ENCODE measurements at places on chromosomes 2 and 18.
A peak's percentile ranks its signal among the peaks of the same experiment; 100 is the strongest.

DNA sequence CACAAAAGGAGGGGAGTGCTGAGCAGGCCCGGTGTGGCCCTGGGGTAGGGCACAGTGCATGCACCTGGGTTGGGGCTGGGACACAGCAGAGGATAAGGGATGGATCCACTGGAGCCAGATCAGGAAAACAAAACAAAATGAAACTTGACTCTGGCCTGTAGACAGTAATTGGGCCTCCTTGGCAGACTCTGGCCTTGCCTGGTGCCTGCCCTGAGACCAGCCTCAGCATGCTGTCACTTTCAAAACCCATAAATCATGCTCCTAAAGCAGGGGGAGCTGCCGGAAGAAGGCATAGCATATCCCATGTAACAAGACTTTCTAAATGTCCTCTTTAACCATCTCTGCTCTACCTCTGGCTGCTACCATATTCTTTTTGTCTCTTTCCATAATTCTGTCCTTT, 61.1 kb upstream of the IGFBP5 start:
- no peak for DNase-seq
- H3K27ac ChIP-seq = no peak overlapping the region
- no peak overlapping the region for H3K4me3 ChIP-seq
- H3K27me3 ChIP-seq = no peaks in the 10 kb centered on the region
- no peaks in the 10 kb centered on the region for H3K4me1 ChIP-seq

GRCh38 chr2:117621326-117621725, 193.2 kb upstream of the DDX18 start:
- H3K36me3 ChIP-seq = no peaks in the 10 kb centered on the region
- DNase-seq = no peak
- H3K4me1 ChIP-seq = no peaks in the 10 kb centered on the region

GRCh38 chr18:51164342-51164741, 33.1 kb downstream of the MEX3C start:
- H3K36me3 ChIP-seq = no peaks in the 10 kb centered on the region
- no peak overlapping the region for H3K4me3 ChIP-seq
- no peak for DNase-seq
- no peaks in the 10 kb centered on the region for H3K4me1 ChIP-seq
- H3K27me3 ChIP-seq = no peaks in the 10 kb centered on the region
- H3K27ac ChIP-seq = no peak overlapping the region

DNA sequence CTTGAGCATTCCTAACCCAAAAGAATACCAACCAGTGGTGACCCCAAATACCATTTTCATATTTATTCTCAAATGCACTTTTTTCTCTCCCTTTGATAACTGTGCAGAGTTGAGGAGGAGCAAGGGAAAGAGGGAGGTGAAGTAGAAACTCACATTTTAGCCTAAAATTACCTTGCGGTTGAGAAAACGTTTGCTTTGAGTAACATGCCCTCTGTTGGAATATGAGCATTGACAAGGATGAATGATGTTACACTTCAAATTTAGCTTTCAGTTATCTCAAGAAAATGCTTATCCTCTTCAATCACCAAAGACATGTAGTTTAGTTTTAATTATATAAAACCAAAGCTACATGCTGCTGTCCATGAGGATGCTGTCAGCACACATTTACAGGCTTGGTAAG, 2.4 kb downstream of the GRP start:
- no peaks in the 10 kb centered on the region for H3K36me3 ChIP-seq
- no peak overlapping the region for H3K4me3 ChIP-seq
- DNase-seq = no peak
- H3K27ac ChIP-seq = no peak overlapping the region
- peaks cover 48% of the 10 kb centered on the region for H3K27me3 ChIP-seq

GRCh38 chr2:167940346-167940725, 307.1 kb downstream of the STK39 start:
- no peak overlapping the region for H3K27ac ChIP-seq
- DNase-seq = no peak
- H3K36me3 ChIP-seq = no peaks in the 10 kb centered on the region

- no peak overlapping the region for H3K27ac ChIP-seq
- H3K4me1 ChIP-seq = no peaks in the 10 kb centered on the region
- H3K4me3 ChIP-seq = no peak overlapping the region
Observed at GRCh38 chr18:78610179-78610578, 369.4 kb upstream of the SALL3 start.

GRCh38 chr2:183035298-183035953, 2.8 kb downstream of the NCKAP1 start:
- peaks cover 92% of the 10 kb centered on the region for H3K27me3 ChIP-seq
- no peak overlapping the region for H3K27ac ChIP-seq
- peaks cover 10% of the 10 kb centered on the region for H3K4me1 ChIP-seq
- H3K4me3 ChIP-seq = no peak overlapping the region
- no peaks in the 10 kb centered on the region for H3K36me3 ChIP-seq
- DNase-seq = no peak

DNA sequence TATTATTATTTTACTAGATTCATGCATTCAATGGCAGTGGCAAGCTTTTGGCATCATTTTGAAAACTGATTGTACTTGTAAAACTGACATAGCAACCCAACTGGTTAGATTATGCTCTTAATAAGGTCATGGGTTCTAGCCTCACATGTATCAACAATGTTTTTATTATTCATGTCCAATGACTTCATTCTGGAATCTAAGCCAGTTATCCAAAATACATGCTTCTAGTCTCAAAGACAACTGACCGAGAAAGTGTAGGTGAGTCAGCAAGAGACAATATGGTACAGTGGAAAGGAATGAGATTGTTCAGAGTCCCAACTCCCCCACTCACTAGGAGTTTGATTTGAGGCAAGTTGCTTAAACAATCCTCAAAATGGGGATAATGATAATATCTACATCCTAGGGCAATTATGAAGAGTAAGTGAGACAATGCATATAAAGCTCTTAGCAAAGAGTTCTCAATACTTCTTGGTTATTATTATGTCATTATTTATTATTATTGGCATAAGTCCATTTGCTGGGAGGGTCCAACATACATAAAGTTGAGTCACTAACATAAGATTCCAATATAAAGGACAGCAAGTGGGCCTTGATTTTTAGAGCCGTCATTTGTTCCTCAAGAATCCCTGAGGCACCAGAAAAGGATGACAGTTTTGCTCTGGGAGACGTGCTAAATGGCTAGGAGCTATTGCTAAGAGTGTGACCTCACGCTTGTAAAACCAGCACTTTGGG, 99.4 kb downstream of the NEB start:
- DNase-seq = no peak
- no peak overlapping the region for H3K27ac ChIP-seq
- no peaks in the 10 kb centered on the region for H3K27me3 ChIP-seq
- no peaks in the 10 kb centered on the region for H3K36me3 ChIP-seq

DNA sequence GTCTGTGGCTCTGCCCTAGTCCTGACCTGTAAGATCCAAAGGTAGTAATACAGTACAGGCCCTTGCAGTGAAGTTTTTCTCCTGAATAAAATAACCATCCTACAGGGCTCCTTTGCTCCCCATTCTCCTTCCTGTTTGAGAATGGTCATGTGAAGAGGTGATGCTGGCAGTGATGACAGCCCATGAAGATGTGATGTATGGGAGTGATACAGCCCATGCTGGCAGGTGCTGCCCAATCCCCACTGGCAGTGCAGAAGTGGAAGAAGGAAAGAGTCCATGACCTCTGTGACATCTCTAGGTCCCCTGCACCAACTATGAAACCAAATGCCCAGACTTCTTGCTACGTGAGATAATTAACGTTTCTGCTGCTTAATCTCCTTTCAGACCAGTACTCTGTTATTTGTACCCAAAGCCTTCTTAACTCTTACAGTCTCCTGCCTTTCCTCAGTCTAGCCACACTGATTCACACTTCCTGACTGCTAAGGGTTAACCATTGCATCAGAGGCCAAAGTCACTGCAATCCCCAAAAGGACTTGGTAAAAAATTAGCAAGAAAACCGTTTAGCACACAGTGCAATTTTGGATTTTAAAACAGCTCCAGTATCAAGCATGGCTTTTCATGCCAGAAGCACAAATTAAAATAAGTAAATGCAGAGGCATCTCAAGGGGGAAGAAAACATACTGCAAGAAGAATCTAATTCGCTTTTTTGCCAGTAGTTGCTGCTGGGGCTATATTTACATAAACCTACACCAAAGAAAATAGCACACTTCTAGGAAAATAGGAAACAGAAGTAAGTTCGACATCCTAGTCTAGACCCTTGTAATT, 98.0 kb downstream of the STK39 start:
- H3K27me3 ChIP-seq = no peaks in the 10 kb centered on the region
- peak overlapping the region; percentile 39 for H3K4me3 ChIP-seq
- H3K4me1 ChIP-seq = peaks cover 46% of the 10 kb centered on the region
- DNase-seq = peak; percentile 49
- peak overlapping the region; percentile 69 for H3K27ac ChIP-seq

DNA sequence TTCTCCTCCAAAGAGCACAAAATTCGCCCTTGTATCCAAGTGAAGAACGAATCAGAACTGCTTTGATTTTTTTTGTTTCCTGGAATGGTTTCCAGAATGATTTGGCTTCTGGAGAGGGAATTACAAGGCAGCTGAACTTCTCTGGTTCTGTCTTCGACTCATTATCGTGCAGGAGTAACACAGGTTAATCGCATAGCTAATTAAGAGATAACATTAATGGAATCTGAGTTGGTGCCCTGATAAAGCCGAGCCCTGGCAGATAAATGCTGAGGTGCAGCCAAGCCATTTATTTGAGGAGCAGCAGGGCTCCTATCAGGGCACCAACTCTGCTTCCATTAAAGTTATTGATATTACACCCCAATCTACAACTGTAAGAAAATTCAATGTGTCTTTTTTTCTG, 433.7 kb downstream of the ZNF521 start:
- no peak overlapping the region for H3K27ac ChIP-seq
- H3K4me1 ChIP-seq = no peaks in the 10 kb centered on the region
- no peaks in the 10 kb centered on the region for H3K27me3 ChIP-seq
- H3K36me3 ChIP-seq = no peaks in the 10 kb centered on the region
- no peak overlapping the region for H3K4me3 ChIP-seq

DNA sequence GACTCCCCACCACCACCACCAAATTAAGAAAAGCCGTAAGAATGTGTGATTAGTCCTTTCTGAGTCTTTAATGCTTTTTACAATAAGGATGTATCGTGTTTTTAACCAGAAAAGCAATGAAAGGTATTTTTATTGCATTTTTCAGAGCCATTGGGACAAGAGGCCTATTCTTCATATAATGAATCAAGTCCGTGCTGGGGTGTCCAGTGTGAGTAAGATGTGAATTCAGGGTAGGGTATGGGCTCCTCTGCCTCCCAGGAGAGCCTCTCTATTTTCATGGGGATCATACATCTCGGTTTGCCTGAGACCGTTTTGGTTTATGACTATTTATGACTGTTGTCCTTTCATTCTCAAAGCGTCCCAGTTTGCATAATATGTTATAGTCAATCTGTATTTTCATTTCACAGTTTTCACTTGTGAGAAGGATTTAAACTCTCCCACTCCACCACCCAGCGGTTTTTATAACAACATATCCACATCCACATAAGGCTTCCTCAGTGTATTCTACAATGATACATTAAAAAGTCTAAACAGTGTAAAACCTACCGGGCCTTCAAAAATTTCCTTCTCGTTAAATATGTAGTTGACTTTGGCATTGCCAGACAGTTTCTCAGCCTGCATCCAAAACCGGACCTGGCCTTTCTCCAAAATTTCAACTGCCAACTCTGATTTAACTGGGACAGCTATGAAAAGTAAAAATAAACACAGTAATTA, 80.8 kb upstream of the LPIN2 start:
- no peaks in the 10 kb centered on the region for H3K36me3 ChIP-seq
- DNase-seq = no peak
- H3K27ac ChIP-seq = no peak overlapping the region
- H3K4me1 ChIP-seq = no peaks in the 10 kb centered on the region
- H3K4me3 ChIP-seq = no peak overlapping the region

DNA sequence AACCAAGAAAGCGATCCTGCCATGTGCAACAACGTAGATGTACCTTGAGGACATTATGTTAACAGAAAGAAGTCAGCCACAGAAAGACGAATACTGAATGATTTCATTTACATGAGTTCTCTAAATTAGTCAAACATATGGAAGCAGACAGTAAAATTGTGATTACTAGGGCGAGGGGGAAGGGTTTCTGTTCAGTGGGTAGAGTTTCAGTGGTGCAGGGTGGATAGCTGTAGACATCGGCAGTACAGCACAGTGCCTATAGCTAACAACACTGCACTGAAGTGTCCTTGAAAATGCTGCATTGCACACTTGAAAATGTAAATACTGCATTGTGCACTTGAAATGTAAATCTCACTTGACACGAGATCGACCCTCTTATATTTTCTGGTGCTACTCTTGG, 275.3 kb downstream of the GALR1 start:
- H3K27me3 ChIP-seq = no peaks in the 10 kb centered on the region
- H3K27ac ChIP-seq = no peak overlapping the region
- peaks cover 6% of the 10 kb centered on the region for H3K4me1 ChIP-seq
- no peak overlapping the region for H3K4me3 ChIP-seq

- no peak for DNase-seq
- no peaks in the 10 kb centered on the region for H3K27me3 ChIP-seq
- no peak overlapping the region for H3K4me3 ChIP-seq
- H3K27ac ChIP-seq = no peak overlapping the region
Observed at GRCh38 chr2:176328149-176328548, 58.9 kb downstream of the MTX2 start.

DNA sequence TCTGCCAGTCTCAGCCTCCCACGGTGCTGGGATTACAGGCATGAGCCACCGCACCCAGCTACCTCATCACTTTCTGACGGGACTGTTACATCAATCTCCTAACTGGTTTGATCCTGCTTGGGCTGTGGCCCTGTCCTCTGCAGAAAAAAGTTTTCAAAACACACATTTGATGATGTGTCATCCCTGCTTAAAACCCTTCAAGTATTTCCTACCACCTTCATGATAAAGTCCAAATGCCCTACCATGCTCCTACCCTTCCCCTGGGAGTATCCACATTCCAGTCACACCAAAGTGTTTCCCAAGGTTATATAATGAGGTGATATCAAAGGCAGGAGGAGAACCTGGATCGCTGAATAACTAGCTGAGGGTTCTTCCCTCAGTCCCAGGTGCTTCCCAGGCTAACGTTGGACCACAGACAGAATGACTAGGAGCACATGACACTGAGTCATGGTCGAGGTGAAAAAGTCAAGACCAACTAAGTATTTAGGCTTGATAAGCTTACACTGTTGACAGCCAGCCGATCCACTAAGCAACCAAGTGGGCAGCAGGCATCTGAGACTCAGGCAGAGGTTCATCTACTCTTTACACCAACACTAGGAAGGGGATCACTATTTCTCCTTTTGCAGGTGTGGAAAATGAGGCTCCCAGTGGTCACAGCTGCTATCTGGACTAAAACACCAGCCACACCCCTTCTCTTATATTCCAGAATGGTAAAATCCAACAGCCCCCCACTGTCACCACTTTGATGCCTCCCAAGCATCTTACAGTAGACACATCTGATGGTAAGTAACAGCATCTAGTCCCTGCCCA, 31.8 kb downstream of the CYRIA start:
- H3K36me3 ChIP-seq = peaks cover 12% of the 10 kb centered on the region
- no peak overlapping the region for H3K4me3 ChIP-seq
- peak; percentile 52 for DNase-seq
- H3K27ac ChIP-seq = peak overlapping the region; percentile 98
- peaks cover 96% of the 10 kb centered on the region for H3K4me1 ChIP-seq

DNA sequence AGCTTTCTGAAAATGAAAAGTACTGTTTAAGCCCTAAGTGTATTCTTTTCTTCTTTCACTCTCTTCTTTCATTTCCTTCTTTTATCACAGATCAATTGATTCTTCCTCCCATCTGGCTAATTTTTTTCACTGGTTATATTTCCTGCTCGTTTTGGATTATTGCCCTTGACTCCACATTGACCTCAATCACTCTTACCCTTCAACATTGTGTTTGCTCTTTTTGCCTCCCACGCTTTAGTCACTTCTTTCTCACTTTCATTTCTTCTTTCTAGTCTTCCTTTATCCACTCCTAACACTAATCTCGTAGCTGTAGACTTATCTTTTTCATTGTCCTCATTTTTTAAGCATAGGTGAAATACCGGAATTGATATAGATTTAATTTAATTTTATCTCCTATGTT, 320.3 kb upstream of the VRK2 start:
- H3K27me3 ChIP-seq = no peaks in the 10 kb centered on the region
- no peak overlapping the region for H3K4me3 ChIP-seq
- no peak for DNase-seq
- no peaks in the 10 kb centered on the region for H3K36me3 ChIP-seq
